Activated effector memory CD4-positive, alpha-beta T cell treated with Interleukin-2 at 50 U/mL for 16 hours (primary cell): ENCODE measurements at places on chromosomes 6 and 20.

DNA sequence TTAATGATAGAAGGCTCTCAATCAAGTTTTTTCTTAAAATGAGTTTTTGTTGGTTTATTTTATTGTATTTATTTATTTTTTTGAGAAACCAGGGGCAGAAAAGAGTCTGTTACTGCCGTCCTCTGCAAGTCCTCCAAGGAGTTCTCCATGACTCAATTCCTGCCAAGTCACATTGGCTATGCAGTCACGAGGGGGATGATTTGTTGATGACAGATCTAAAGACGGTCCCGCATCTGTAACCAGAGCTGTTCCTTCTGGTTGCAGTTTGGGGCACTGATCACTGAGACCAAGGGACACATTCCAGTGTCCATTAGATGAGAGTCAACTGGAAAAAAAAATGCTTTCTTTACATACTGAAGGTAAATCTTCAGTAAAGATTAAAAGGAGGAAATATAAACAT lies 13.9 kb upstream of the TSHZ2 start:
- DNase-seq = no peak

DNA sequence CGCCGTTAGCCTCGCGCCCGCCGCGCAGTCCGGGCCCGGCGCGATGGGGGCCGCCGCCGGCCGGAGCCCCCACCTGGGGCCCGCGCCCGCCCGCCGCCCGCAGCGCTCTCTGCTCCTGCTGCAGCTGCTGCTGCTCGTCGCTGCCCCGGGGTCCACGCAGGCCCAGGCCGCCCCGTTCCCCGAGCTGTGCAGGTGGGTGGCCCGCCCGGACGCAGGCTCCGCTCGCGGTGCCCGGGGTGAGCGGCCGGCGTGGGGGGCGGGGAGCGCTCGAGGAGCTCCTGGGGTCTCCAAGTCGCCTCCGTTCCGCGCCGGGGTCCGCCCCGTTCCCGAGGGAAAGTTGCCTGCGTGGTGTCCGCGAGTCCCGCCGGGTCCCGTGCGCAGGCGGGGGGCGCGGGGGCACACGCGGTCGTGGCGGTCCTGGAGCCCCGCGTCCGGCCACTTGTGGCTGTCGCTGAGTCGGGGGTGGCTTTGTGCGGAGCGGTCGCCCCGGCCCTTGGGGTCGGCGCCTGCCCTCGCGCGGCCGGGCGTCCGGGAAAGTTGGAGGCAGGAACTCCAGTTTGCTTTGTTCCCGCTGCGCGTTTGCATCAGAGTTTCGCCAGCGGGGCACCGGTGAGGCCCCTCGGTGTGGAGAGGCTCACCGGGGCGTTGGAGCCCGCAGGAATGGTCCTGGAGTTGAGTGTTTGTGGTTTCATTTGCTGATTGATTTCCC lies 476 bp downstream of the IGF2R start:
- no peak for DNase-seq

GRCh38 chr6:144104488-144104887 lies 9.1 kb upstream of the SF3B5 start:
- no peak for DNase-seq

- DNase-seq = no peak
Observed at GRCh38 chr6:35317483-35318195, 20.0 kb downstream of the DEF6 start.

DNA sequence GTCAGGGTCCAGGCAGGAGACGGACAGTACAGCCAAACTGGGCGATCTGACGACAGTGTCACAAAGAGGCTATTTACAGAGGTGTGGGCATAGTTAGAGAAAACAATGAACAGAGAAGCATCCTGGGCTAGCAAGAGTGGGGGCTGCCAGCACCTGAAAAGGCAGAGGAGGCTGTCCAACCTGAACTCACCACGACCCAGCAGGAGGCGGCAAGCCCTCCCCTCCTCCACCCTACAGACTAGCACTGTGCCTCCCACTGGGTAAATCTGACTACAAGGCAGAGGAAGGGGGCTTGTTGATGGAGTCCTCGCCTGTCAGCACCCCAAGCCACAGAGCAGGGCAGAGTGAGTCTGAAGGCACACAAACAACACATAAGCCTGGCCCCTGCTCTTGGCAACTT lies 52.8 kb upstream of the CDYL start:
- DNase-seq = no peak
